ENCODE measurements at places on chromosomes 13 and 19.

- DNase-seq, result peak; percentile 38
Observed at GRCh38 chr19:56367829-56368711, 25.3 kb downstream of the ZNF582 start.

GRCh38 chr13:97284558-97284957, 62.4 kb downstream of the MBNL2 start:
- DNase-seq, result no peak

GRCh38 chr19:10419646-10420443, 493 bp upstream of the PDE4A start:
- DNase-seq, result no peak

GRCh38 chr19:19445911-19446361, 40.5 kb downstream of the GATAD2A start:
- no peak for DNase-seq

DNA sequence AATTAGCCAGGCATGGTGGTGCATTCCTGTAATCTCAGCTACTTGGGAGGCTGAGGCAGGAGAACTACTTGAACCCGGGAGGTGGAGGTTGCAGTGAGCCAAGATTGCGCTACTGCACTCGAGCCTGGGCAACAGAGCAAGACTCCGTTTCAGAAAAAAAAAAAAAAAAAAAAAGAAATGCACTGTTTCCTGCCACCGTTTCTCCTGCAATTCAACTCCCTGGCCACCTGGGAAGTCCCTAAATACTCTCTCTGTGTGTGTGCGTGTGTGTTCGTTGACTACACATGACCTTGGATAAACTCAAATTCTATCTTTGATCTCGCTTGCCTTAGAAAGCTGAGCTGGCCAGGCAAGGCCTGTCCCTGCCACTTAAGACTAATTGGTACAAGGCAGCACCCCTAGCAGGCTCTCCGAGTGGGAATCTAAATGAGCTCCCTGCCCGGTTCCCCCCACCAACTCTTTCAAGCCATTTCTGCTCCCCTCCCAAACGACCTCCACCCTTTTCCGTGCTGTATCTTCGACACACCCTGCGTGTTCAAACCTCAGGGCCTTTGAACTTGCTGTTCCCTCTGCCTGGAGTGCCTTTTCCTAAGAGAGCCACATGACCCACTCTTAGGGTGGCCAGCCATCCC, 5.2 kb upstream of the BCAT2 start:
- no peak for DNase-seq

GRCh38 chr19:7488736-7489353, at the start of gene PEX11G:
Gene PEX11G (minus strand): TSS chr19:7489035. CDS start chr19:7489010, 25 bp downstream.
- DNase-seq, result peak; percentile 83

GRCh38 chr19:43713208-43713607, 2.7 kb upstream of the IRGC start:
- no peak for DNase-seq

GRCh38 chr13:73913751-73914518, 220.3 kb downstream of the KLF12 start:
- no peak for DNase-seq

DNA sequence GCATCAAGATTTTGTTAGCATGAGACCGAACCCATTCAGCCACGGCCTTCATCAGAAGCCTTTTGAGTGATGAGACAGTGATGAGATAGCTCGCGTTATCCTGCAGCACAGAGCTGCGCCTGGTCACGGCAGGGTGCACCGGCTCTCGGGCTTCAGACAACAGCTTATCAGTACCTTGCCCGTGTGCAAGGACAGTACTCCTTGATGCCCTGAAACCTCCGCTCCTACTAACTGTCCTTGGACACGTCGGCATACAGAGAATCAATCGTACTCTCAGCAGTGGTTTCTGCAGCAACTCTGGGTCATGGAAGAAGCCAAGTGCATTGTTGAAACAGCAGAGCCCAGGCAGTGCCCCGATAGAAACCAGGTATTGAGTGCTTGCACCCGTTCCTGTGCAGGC, 40.7 kb downstream of the IRS2 start:
- no peak for DNase-seq

DNA sequence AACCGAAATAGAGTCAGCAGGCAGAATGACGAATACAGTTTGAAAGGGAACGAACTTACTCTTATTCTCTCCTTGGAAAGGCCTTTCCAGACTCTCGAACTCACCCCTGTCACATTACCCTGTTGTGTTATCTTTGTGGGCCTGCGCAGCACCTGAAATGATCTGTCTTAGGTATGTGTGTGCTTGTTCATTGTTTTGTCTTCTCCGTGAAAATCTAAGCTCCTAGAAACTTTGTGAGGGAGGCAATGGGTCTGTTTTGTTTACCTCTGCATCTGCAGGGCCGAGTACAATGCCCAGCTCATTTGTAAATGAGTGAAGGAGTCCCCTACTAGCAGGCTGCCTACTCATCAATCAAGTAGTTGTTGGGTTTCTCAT, 19.6 kb downstream of the HMGB1 start:
- DNase-seq, result no peak

GRCh38 chr13:40271931-40272775, 394.3 kb downstream of the FOXO1 start:
- peak; percentile 45 for DNase-seq

DNA sequence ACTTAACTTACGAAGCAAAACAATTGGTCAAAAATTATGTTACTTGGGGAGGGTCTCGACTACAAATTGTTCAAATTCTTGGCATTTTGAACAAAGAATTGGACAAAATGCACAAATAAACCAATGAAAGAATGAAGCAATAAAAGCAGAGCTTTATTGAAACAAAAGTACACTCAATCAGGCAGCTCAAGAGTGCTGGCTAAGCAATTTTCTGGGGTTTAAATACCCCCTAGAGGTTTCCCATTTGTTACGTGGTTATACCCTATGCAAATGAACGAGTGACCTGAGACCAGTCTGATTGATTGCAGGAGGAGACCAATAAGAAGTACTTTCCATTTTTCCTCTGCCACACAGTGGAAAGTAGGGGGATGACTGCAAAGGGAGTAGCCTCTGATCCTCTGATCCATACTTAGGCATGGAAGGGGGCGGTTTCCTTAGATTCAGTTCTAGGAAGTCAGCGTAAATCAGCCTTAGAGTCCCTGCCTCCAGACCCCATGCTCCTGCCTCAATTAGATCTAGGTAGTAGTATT, 228.6 kb downstream of the EFNB2 start:
- DNase-seq, result no peak

GRCh38 chr13:24922387-24922744, 158.4 kb downstream of the RNF17 start:
- DNase-seq, result no peak

- DNase-seq, result no peak
Observed at GRCh38 chr19:51161266-51161665, 19.2 kb downstream of the SIGLEC7 start.

DNA sequence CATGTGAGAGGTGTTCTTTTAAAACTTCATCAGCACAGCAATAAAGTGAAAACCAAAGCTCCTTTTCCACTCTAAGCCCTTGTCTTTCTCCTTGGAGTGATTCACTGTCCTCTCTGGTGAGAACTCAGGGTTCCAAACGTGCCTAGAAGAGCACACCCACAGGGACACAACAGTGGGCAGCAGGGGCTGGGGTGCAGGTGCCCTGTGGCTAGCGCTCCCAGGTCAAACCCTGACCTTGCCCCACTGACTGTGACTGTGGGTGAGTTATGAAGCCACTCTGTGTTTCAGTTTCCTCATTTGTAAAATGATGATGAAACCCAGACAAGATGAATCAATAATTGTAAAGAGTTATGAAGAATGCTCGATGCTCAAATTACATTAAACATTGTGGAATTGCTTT, 37.6 kb upstream of the IGFL1 start:
- DNase-seq, result no peak

- no peak for DNase-seq
Observed at GRCh38 chr13:37382146-37382545, 216.4 kb downstream of the POSTN start.

All from stimulated activated CD8-positive, alpha-beta memory T cell treated with anti-CD3 and anti-CD28 coated beads, Interleukin-4, amount 100 ng/mL, for 4 hours (primary cell).